ENCODE measurements at places on chromosomes 12 and 14.

DNA sequence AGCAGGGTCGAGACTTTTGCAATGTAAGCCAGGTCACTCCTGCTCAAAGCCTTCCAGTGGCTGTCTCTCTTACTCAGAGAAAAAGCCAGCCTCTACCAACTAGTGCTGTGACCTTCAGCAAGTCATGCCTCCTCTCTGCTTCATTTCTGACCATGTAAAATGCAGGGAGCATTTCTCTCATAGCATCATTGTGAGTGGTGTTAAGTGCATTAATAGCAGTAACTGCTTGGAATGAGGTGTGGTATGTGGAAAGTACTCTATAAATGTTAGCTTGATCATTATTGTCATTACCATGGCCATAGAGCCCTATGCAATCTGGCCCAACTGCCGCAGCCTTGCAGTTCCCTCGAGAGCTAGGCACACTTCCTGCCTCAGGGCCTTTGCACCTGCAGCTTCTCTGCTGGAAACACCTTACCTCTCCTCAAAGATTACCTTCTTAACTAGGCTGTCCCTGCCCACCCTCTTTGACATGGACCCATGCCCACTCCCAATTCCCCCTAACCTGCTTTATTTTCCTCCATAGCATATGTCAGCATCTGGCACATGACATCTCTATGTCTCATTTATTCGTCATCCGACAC lies 10.9 kb downstream of the PLEKHD1 start:
- no peak for DNase-seq

DNA sequence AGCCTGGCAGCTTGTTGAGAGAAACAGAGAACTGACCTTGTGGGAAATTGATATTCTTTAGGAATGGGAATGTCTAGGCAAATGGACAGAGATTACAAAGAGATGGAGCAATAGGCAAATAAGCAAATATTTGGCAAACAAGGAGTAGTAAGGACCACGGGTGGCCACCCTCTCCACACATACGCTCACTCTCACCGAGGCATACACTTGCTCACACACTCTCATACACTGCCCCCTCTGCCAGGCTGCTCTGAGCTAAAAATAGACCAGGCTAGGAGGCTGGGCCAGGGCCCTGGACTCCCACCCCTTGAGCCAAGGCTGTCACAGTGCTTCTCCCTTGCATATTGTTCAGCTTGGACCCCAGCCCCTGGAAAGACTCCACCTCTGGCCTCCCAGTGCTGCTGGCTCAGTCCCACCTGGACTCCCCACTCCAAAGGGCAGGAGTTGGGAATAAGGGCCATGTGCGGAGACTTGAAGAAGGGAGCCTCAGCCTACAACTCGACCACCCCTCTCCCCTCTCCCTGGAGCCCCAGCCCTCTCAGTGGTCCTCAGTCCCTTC lies 1.1 kb downstream of the PPP1R1A start:
- no peak for DNase-seq

GRCh38 chr14:76090616-76091391 lies 60.9 kb upstream of the GPATCH2L start:
- DNase-seq, result peak; percentile 46

DNA sequence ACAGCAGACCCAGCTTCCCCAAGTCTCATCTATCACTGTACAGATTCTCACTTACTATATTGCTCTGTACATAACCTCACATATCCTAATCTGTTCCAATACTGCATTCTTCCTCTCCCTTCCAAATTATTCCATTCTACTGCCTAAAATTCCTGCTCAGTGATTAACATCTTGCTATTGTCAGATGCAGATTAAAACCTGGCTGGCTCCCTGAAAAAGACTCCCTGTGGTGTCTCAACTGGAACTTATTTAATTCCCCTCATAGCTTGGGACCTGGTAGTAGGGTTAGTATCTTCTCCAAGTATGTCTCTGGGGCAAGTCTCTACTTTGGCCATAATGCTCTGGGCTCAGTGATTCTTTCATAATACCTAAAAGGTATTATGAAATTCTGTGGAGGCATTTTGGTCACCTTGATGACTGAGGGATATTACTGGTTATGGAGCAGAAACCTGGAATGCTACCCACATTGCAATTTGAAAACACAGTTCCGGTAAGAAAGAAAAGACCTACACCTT lies 55.8 kb downstream of the PAWR start:
- no peak for DNase-seq

GRCh38 chr14:75859746-75860145 lies 122.0 kb downstream of the TGFB3 start:
- no peak for DNase-seq

DNA sequence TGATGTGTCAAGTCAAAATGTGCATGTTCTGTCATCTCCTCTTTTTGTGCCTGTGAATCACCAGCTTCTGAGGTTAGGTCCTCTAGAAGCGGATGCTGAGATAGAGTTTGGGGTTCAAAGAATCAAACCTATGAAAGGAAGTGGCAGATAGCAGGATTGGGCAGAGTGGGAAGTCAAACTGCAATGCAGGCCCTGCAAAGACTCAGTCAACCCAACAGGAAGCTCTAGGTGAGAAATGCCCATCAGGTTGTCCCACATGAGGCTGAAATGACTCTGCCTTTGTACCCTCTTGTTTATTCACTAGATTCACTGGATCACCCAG lies 4.5 kb upstream of the MIA2 start:
- no peak for DNase-seq

GRCh38 chr12:119788786-119789185 lies 88.3 kb downstream of the CIT start:
- no peak for DNase-seq

DNA sequence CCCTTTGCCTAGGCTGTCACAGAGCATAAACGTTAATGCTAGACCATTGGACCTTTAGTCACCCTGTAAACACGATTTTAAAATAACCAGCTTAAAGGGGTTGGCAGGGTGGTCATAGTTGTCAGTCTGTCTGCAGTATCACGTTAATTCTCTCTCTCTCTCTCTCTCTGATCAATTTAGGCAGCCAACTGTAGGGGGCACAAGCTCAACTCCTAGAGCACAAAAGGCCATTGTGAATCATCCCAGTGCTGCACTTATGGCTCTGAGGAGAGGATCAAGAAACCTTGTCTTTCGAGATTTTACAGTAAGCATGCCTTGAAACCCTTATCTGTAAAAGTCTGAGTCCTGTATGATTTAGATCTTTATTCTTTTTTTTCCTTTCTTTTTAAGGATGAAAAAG lies 97.1 kb downstream of the SCAF11 start:
- DNase-seq, result no peak

DNA sequence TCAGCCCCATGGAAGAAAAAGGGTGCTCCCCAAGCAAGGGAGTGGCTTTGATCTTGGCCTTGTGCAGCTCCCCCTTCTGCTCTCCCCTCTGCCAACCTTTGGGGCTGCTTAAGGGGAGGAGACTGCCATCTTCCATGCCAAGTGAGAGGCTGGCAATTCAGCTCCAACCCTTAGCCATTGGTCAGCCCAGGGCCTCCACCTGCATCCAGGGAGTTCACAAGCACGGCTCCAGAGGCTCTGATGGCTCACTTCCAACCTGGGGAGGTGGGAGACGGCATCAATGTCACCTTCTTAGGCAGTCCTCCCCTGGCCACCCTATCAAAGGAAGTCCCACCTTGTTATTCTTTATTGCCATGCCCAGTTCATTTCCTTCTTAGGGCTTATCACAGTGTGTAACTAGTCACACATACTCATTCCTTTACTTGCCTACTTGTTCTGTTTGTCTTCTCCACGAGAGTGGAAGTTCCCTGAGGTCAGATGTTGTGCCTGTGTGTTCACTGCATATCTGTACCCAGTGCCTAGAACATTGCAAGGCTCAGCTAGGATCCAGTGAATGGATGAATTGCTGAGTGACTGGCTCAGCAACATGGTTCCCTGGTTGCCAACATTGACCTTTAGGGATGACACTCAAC lies 5.0 kb downstream of the HDAC7 start:
- DNase-seq, result no peak

DNA sequence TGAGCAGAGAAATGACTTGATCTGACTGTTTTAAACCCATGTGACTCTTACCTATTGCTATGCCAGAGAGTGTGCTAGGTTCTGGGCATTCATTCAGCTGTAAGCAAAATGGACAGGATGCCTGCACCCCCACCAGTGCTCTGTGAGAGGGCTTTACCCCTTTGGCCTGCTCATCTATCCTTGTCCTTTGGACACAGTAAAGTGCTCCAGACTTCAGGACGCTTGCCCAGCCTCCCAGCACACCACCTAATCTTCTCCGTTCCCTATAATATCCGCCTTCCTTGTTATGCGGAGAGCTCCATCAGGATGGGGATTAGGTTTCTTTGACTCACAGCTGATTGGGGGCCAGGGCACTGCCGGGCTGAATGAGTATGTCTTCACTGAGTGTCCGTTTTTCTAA lies 4.4 kb upstream of the ZNF839 start:
- no peak for DNase-seq

DNA sequence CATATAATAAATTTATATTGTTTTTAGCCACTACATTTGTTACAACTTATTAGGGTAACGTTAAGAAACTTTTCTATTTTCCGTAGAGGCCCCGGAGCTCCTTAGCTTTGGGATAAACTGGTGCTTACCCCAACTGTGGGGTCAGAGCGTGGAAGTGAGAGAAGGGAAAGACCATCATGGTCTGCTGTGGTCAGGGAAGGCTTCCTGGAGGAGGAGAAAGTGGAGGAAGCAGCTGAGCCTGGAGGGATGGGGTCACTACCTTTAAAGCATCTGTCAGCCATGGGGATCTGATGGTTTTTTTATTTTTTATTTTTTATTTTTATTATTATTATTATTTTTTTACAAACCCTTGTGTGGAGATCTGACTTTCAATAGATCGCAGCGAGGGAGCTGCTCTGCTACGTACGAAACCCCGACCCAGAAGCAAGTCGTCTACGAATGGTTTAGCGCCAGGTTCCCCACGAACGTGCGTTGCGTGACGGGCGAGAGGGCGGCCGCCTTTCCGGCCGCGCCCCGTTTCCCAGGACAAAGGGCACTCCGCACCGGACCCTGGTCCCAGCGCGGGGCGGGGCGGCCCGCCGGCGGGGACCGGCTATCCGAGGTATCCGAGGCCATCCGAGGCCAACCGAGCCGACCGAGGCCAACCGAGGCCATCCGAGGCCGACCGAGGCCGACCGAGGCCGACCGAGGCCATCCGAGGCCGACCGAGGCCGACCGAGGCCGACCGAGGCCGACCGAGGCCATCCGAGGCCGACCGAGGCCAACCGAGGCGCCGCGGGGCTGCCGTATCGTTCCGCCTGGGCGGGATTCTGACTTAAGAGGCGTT lies 1101.2 kb upstream of the TMEM132C start:
- DNase-seq, result peak; percentile 81

DNA sequence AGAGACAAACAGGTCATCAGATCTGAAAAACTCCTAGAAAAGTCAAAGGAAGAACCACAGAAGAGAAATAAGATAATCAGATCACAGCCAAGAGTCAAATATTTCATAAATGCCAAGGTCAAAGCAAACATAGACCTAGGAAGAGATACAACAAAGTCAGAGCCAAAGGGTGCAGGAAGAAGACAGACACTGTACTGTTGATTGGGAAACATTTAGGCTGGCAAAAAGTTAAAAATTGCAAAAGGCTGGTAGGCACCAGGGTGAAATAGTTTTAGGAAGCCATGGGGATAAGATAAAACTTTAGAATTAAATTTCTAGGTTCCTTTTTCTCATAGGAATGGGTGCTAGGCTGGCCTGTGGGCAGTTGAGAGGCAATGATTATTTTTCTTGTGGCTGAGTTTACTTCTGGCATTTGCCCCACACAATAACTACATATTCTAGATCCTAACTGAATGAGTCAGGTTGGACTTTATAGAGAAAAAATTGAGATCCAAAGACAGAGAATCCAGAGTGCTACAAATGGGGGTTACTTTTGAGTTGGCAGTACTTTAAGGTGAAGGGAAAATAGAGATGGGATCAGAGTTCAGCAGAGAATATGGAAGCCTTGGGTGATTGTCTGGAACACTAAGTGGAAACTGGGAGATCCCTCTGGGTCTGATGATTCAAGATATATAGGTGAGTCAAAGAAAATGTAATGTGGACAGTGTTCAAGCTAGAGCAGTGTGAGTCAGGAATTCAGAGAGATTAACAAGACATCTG lies 215.5 kb downstream of the C12orf50 start:
- no peak for DNase-seq

DNA sequence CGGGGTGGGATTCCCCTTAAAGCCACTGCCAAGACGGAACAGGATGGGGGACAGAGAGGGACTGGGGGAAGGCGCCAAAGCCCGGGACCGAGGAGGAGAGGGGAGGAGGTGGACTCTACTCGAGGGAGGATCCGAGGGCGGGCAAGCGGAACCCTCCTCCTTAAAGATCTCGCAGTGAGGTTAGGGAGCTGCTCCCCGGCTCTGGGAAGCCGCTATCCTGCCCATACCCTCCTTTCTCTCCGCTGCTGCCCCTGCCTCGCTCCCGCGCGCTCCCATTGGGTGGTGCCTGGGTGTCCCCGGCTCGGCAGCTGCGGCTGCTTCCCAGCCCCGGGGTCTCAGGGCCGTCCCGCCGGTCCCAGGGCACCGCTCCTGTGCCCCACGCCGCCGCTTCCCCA lies 16.4 kb downstream of the KRT18 start:
- no peak for DNase-seq

DNA sequence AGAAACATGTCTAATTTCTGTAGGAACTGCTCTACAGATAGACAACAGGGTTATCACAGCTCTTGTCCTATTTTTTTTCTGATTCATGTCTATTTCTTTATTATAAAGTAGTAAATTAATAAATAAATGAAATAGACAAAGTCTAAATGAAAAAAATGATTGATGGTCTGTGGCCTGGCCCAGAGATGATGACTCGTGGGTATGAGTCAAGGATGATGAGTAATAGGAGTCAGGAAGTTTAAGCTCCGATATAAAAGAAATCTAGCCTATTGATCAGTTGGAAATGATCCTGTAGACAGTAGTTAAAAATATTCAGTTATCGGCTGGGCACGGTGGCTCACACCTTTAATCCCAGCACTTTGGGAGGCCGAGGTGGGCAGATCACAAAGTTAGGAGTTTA lies 90.6 kb upstream of the RTL1 start:
- no peak for DNase-seq

- DNase-seq, result no peak
Measured at GRCh38 chr12:29929295-29929694, 145.6 kb upstream of the TMTC1 start.

GRCh38 chr12:2719392-2719791 lies 75.4 kb upstream of the FKBP4 start:
- no peak for DNase-seq

GRCh38 chr12:111864913-111865312 lies 22.9 kb downstream of the MAPKAPK5 start:
- DNase-seq, result no peak

GRCh38 chr12:12534975-12535374 lies 27.7 kb downstream of the DUSP16 start:
- no peak for DNase-seq

DNA sequence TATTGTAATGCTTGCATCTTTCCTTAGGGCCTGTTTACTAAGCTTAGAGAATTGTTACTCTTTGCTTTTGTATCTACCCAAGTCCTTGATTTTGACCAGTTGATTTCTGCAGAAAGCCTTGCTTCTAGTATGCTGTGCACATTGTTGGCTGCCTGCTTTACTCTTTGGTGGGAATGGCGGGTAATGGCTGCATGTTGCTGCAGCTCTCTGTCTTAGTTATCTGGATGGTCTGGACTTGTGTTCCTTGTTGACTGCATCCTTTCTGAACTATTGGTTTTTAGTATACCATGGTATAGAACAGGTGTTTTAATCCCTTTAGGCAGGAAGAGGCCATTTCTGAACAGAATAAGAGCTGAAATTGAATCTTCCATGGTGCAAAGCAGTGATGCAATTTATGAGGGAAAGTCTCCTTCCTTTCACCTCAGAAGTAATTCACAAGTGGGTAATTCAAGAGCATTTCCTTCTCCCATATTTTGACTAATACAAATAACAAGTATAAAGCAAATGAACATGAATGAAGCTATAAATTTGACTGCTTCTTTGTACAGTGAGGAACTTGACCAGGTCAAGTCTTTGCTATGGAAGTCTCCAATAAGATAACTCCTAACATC lies 466.4 kb downstream of the NPAS3 start:
- no peak for DNase-seq

GRCh38 chr12:79515530-79515935 lies 175.2 kb downstream of the PAWR start:
- DNase-seq, result no peak

Measured in BE2C (cell line).